Smooth muscle cell of the brain vasculature (primary cell): ENCODE measurements at places on chromosomes 4 and X.

DNA sequence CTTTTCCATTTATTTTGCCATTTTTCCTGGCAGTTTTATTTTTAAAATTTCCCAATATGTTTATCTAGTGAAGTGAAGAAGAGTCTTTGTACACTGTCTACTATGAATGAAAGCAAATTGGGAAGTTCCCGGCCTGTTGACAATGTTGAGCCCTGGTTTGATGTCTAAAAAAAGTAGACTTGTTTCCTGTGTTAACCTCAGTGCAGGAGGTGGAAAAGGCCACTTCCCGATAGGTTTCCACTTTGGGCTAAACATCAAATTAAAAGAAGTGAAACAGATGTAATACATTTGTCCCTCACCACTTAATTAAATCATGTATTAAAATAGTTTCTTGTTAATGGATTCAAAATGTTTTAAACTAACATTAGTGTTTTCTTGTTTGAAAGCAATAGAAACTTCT lies 30.0 kb downstream of the BBS12 start:
- no peak for DNase-seq

DNA sequence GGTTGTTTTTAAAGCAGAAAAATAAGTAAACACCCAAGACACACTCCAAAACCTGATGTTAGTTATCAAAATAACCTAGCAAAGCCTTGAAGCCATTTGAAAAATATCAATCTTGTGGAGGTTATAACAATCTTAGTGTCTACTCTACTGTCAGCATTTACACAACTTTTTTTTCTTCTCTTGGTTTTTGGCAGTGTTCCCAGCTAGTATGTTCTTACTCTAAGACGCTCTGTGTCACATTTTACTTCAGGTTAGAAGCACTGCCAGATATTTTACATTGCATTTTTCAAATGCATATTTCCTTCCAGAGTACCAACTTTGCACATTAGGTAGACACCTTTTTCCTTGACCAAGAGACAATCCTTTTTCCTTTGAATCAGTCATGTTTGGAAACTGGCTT lies 114.0 kb upstream of the INPP4B start:
- DNase-seq: no peak

DNA sequence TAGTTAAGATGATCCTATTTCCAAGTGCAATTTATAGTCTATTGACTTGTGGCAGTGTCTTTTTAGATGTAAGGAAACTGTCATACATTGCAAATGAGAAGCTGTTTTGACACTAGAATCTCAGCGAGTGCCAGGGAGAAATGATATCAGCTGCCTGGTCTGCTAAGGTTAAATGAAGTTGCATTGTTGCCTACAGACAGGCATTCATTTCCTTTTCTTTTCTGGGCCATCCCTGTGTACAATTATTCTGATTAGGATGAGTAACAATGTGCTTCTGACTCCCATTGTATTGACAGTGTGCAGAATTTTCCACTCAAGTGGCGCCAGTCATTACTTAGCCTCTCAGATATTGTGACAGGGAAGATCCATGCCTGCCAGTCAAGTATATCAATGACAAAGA lies 231.2 kb downstream of the GPAT3 start:
- DNase-seq: no peak

DNA sequence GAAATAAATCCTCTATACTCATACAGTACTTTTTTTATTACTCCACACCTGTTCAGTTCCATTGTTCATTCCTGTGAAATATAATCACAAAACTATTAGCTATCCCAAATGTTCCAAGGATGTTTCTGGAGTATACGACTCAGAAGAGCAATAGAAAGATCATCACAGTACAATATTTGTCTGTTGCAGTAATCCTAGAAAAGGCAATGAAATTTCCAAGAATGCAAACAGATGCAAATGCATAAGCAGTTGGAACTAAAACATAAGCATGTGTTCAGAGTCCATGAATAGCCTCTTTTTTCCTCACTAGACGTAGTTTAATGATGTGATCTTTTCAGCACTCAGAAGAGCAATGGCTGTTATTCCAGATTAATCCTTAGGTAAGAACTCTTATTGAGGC lies 55.2 kb downstream of the RTL3 start:
- no peak for DNase-seq

- no peak for DNase-seq
Observed at GRCh38 chr4:183503497-183504063, 1.3 kb upstream of the ING2 start.

GRCh38 chr4:131052646-131053045 lies 1956.7 kb downstream of the C4orf33 start:
- DNase-seq: no peak

DNA sequence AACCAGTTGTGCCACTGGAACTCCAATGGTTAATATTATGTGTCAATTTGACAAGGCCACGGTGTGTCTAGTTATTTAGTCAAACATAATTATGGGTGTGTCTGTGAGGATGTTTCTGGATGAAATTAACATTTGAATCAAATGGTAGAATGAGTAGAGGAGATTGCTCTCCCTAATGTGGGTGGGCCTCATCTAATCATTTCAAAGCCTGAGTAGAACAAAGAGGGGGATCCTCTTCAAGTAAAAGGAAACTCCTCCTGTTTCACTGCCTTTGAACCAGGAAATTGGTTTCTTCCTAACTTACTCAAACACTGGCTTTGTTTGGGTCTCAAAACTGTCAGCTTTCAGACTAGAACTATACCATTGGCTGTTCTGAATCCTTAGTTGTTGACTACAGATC lies 1692.1 kb downstream of the PCDH19 start:
- DNase-seq: no peak

DNA sequence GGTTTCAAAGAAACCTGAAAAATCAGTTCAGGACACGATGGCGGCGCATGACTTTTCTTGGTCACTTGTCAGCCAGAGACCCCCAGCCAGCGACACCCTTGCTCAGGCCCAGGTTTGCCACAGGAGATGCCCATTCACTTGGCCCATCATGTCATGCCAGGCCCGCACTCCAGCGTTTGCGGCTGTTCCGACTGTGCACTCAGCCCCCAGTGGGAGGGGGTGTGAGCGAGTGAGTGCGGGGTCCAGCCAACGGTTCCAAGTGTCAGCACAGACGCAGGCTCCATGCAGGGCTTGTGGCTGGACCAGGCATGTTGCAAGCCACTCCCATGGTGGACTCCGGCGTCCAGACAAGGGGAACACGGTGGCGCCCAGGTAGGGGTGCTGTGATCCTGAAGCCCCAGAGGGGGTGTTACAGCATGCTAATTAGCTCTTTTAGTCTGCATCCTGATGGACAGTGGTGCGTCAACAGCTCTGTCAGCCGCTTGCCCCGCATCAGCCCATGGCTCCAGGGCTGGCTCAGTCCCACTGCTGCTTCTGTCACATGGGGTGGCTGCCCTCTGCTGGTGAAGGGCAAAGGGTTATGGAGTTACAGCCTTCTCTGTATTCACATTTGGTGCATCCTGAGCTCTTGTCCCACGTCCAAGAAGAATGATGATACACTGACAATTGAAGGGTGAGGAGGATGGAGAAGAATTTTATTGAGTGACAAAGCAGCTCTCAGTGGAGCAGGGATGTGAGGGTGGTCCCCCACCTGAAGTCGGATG lies 3.7 kb upstream of the MAEA start:
- no peak for DNase-seq

GRCh38 chrX:26295425-26295824 lies 79.5 kb downstream of the MAGEB5 start:
- no peak for DNase-seq

- DNase-seq: no peak
Observed at GRCh38 chr4:185796176-185796575, 15.8 kb downstream of the SORBS2 start.

GRCh38 chr4:174983128-174983750 lies 65.1 kb downstream of the ADAM29 start:
- DNase-seq: no peak

DNA sequence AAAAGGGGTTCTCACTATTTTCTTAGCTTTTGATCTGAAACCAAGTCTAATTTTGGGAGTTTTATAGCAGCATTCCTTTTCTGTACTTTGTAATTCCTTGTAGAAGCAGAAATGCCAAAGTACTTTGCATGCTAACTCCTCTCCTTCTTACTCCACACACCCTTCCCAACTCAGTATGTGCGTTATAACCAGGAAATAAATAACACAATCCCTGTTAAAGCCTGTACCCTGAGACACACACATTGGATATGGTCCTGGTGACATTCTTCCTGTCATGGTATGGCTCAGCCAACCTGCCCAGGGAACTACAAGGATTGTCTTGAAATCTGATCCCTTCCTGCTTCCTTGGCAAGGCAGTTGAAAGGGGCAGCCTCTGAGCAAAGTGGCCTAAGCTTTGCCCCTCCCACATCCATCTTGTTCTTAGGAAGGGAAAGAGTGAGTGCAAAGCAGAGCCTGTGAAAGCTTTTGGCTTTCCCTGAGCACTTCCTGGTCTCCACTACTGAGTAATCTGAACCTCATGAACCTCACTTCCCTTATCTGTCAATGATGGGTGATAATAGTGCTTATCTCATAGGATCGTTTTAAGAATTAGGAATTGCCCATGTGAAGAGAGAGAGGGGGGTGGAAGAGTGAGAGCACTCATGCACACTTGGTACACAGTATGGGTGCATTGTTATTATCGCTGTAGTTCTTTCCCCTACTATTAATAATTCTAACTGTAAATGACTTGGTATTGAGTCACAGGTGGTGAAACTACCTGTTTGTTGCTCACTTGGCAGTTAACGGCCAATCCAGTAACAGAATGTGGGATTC lies 109.3 kb downstream of the AFF2 start:
- DNase-seq: no peak

- DNase-seq: no peak
Observed at GRCh38 chr4:45453258-45453853, 670.5 kb downstream of the GABRG1 start.

- DNase-seq: no peak
Observed at GRCh38 chr4:103032574-103032973, 13.1 kb upstream of the SLC9B1 start.

DNA sequence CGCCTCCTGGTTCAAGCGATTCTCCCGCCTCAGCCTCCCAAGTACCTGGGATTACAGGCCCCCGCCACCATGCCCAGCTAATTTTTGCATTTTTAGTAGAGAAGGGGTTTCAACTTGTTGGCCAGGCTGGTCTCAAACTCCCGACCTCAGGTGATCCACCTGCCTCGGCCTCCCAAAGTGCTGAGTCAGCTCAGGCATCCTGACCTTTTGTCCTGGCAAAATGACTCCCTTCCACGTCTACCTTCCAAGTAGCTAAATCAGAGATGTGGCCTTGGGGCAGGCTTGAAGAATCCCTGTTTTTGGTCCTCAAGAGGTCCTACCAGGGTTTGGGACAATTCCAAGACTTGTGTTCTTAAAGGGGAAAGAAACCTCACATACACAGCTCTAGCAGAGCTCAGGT lies 12.8 kb downstream of the AFAP1 start:
- DNase-seq: no peak

DNA sequence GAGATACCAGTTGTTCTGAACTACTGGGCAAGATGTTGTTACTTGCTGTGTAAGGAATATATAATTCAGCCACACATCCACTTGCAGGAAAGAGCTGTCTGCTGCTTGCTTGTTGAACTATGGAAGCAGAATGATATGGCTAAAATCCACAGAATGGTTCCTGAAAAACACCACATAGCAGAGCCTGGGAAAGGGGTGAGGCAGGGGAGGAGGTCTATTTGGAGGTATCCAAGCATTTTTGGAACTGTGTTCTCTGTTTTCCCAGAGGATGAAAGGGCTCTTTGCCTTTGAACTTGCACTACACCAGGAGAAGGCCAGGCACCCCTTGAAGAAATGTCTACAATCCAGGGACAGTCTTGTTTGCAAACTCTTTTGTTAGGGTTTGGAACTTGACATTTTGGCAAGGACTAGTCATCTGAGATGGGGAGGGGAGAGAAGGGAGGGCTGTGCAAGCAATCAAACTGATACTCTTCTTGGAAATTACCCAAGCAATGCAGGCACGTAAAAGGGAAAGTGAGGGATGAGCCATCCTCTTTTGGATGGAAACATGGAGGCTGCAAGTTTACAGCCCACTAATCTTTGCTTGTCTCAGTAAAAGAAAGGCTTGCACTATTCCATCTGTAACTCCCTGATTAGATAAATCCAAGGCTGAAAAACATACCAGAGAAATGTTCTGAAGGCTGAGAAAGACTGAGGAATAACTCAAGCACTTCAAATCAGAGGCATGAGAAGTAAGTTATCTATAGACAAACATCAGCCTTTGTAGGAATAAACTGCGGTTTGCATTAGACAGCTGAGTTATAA lies 141.0 kb downstream of the TSPAN5 start:
- DNase-seq: no peak

DNA sequence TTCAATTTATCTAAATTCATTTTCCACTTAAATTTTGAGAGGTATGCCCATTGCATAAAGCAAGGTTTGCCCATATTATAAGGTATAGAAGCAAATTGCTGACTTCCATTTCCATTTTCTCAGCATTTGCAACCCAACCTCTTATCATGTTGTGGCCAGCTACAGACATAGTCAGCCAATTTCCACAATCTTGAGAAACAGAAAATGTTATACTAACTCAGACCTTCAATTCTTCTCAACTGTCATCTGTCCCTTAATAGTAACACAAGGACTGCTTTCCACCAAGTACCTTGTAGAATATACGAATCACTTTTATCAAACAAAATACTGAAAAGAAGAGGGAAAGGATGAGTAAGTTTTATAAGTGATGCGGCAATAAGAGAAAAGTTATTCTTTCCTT lies 11.2 kb upstream of the GRIA3 start:
- DNase-seq: no peak

GRCh38 chr4:3486541-3487540 lies 23.7 kb downstream of the DOK7 start:
- no peak for DNase-seq

DNA sequence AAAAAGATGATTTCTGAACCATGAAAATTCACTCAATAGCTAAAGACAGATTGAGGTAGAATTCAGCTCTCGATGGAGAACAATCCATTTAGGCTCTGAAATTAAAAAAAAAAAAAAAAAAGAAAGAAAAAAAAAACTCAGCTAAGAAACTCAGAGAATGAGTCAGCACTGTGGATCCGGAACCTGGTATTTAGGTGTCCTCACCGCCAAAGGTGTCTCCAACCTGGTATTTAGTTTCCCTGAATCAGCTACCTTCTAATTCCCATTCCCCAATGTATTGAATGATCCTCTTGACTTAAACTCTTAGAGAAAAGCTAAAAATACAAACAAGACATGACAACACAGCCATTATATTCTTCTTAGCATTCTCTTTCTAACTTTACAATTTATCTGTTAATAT lies 150.3 kb upstream of the RASGEF1B start:
- DNase-seq: no peak

DNA sequence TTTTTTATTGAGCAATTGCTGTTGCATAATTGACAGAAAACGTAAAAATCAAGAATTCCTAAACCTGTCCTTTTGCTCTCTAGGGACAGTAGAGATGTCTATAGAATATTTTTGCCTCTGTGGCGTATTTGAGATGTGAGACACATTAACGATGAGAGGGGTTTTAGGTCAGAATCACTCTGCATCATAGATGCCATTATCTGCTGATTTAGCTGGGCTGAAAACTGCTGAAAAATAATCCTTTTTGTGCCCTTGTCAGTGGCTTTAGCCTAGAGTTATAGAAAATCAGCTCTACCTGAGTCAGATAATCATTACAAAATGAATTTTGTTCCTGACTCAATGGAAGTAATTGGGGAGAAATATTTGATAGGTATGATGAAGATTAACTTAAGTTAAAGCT lies 767.8 kb upstream of the TENM3 start:
- no peak for DNase-seq

- DNase-seq: no peak
Observed at GRCh38 chr4:151865312-151865711, 104.5 kb upstream of the GATB start.

GRCh38 chr4:90543419-90544170 lies 416.4 kb downstream of the CCSER1 start:
- no peak for DNase-seq
